ENCODE measurements at places on chromosomes 1 and 21. TPM values are rescaled to one million over a fixed set of nuclear protein-coding genes. Genes with fewer than 3 reads are reported as not detected.

Gene UTS2
- not detected for total RNA-seq

Gene SLFNL1
- total RNA-seq, result not detected

Gene HMGN2
- total RNA-seq, result 1,224 TPM

Gene SMIM1
- not detected for total RNA-seq

Gene BARHL2
- not detected for total RNA-seq

Gene NUDT4B
- 6.2 TPM for total RNA-seq

Gene FLG2
- not detected for total RNA-seq

Gene RAP1GAP
- total RNA-seq, result 2.3 TPM

Gene SHE
- total RNA-seq, result not detected

Gene CD52
- total RNA-seq, result not detected

Gene OR10J1
- not detected for total RNA-seq

GRCh38 chr1:239616673-239617072, 230.3 kb downstream of the CHRM3 start:
- DNase-seq, result no peak

- DNase-seq, result no peak
Observed at GRCh38 chr1:67789551-67789950, 43.7 kb downstream of the GNG12 start.

DNA sequence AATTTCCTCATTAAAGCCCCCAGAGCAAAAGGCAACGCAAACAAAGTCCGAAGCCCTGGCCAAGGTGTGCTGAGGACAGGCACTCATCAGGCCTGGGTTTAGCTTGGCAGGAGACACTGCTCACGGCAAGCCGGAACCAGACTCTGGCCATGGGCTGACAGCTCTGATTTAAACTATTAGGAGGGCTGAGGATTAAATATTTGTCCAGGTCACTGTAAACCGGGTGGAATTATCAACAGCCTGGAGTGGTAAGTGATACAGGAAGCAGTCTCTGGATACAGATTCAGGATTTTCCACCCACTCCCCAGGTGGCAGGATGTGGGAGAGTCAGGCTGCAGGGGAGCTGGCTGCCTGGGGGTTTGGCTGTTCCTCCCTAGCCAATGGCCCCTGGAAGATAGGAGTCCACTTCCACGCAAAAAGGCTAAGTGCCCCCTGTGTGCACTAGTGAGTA, 42.4 kb downstream of the SLC66A1 start:
- DNase-seq, result no peak

GRCh38 chr1:54323324-54323739, 82.9 kb downstream of the SSBP3 start:
- DNase-seq, result no peak

DNA sequence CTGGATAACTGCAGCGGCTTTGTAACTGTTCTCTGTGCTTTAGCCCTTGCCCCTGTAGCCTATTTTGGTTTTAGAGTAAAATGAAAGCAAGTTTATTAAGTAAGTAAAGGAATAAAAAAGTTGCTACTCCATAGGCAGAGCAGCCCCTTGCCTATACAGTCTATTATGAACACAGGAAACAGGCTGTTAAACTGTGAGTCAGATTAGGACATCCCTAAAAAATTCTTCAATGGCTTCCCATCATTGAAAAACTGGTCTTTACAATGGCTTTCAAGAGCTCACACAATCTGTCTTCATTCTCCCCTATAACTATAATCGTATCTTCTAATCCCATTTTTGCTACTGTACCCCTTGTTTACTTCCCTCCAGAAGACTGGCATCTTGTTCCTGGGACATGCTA, 43.0 kb downstream of the ATG4C start:
- no peak for DNase-seq

GRCh38 chr1:74728736-74729135, 4.1 kb downstream of the CRYZ start:
- no peak for DNase-seq

GRCh38 chr1:224434691-224435317, at the start of gene WDR26:
Gene WDR26, minus strand, starts transcription at chr1:224434797.
- peak; percentile 76 for DNase-seq

GRCh38 chr1:180503280-180503862, 994 bp upstream of the ACBD6 start:
- DNase-seq, result no peak

GRCh38 chr1:154988058-154988954, 5.1 kb upstream of the LENEP start:
- DNase-seq, result no peak

DNA sequence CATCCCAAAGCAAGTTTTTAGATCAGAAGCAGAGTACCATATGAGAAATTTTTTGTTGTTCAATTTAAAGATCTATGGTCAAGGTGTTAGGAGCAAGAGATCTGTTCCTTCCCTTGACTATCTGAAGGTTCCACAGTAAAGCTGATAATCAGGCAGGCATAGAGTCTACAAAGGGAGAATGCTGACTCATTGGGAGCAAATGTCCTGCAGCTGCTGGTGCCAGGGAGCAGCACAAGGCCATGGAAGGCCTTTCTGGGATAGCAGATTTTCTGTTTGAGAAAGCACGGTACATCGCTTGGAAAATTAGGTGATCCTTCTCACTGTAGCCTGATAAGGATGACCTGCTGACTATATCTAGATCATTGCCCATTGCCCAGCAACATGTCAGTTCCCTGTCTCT, 210.1 kb upstream of the C1orf87 start:
- no peak for DNase-seq

- no peak for DNase-seq
Observed at GRCh38 chr1:168656485-168656884, 72.5 kb downstream of the DPT start.

DNA sequence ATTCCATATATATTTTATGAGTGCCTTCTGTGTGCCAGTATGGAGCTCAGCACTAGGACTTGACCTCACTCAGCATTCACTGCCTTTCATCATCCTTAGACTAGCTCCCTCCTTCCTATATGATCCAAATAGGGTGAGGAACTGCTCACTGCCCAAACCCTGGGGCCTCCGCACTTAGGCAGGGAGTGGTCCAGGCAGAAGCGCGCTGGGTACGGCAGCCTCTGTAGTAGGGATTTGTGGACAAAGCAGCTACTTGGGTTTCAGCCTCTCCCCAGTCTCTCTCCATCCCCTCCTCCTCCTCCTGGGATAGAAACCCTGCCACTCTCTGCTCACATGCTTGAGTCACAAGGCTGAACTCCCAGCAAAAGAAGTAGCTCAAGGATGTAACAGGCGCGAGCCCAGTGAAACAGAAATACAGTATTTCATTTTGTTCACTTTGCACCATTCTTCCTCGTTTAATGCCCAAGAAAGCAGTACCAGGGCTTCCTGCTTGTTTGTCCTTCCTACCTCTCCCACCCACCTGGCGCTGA, 32.9 kb downstream of the PLEKHA6 start:
- no peak for DNase-seq

DNA sequence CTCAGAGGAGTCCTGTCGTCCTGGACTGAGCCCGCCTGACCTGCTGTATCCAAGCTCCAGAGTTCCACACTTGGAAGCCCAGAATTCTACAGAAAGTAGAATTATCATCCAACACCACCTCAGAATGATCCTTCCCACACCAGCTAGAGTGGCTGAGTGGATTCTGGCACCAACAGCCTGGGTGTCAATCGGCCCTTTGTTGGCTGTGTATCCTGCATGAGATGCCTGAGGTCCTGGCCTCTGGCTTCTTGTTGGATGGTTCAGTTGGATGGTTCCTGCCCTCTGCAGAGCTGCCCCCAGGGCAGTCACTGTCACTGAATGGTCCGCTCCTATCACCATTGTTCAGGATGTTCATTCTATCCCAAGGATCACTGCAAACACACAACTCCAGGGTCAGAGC, 49.8 kb downstream of the PGBD5 start:
- no peak for DNase-seq

- no peak for DNase-seq
Observed at GRCh38 chr1:212106286-212106792, 70.8 kb downstream of the DTL start.

DNA sequence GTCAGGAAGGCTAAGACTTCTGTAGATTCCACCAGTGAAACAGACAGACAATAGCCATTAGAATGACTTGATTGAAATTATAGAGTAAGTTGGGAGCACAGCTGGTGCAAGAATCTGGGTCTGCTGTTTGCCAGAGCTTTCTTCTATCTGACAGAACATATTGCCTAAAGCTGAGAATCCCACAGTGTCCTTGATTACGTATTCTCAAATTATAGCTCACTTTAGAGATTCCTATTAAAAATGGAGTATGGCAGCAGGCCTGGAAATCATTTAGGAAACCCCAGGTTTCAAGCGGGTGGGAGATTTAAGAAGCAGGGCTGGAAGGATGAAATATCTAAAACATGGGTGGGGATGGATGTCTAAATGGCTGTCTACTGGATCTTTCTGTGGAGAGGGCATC, 639.7 kb upstream of the CXADR start:
- DNase-seq, result no peak

DNA sequence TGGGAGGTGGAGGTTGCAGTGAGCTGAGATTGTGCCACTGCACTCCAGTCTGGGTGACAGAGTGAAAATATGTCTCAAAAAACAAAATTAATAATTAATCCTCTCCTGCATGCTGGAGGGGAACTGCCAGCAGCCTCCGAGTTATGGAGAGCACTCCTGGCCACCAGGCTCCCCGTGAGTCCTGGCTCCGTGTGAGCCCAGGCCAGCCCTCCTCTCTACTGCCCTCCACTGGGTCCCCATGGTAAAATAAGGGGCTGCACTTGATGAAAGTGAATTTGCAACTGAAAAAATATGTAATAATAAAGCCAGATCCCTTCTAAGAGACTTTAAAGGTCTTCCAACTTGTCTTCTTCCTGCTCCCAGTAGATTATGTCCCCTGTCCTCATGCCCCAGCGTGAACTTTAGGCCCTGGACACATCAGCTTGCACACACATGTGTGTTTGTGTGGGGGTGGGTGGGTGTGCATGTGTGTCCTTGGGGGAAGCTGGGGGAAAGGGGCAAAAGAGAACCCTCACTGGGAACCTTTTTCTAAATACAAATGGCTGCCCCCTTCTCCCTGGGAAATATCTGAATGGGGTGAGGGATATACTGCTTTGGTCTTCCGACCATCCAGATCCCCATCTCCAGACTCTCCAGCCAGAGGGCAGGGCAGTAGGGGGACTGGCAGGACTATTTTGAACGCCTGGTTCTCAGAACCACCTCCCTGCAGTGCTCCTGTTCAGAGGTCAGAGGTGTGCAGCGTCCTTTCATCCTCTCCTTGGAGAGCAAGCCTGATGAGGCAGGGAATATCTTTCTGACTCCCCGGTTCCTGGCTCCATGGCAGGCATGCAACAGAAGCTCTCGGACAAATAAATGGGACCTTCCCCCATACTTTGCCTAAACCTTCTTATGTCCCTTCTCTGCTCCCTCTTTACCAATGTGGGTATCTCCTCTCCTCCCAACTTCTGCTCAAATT, 26.2 kb downstream of the NEK2 start:
- DNase-seq, result no peak

DNA sequence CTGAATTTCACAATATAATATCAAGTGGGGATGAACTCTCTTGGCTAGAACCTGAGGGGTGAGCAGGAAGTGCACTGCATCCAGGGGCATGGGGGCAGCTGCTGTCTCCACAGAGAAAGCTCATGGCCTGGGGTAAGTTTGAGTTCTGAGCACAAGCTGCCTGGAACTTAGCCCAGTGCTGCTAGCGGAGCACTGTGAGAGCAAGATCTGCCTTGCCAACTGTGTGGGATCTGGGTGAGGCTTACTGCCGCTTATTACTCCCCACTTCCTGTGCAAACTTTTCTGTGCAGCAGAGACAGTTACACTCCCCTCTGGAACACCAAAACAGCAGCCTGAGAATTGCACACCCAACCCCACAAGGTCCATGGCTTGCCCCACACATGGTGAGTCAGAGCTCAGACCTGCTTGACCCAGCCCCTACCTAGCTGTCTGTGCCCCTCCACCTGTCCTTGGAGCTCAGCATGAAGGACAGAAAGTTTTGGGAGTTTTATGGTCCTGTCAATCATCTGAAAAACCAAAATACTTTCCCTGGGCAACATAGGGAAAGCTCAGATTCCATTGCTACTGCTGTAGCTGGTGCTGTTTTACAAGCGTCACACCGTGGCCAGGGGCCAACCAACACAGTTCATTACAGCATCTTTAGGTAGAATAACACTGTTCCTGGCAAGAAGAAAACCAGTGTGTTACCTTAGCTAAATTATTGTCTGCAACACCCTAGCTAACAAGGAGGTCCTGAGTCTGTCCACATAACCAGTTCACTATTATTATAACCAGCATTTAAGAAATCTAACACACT, 762.1 kb upstream of the NEGR1 start:
- peak; percentile 55 for DNase-seq

DNA sequence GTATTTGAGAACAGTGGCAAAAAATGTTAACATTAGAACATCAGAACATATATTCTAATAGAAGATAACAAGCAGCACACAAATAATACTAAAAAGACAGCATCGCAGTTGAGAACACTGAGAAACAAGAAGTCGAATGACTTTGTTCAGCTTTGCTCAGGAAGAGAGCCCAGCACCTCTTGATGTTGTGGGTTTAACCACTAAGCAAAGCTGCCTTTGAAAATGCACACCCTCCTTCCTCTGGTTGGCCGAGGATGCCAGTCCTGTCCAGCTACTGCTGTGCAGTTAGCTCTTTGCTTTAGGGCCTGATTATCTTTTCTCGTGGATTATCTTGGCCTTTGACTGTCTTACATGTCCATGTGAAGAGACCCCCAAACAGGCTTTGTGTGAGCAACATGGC, 60.5 kb downstream of the SPATA46 start:
- no peak for DNase-seq

DNA sequence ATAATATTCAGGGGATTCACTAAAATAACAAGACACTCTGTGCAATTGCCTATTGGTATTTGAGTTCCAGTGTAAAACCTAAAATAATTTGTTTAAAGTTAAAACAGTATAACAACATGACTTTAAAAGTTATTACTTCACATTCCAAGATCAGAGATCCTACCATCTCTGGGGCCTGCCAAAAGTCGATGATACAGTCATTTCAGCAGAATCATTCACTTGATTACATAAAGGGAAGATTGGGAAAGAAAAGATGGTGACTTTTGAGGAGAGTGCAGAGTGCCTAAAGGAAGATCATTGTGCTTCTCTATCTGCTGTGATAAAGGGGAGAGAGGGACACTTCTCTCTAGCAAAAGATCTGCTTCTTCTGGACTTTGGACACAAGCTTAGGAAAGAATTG, 784.4 kb upstream of the ADGRL4 start:
- DNase-seq, result no peak

DNA sequence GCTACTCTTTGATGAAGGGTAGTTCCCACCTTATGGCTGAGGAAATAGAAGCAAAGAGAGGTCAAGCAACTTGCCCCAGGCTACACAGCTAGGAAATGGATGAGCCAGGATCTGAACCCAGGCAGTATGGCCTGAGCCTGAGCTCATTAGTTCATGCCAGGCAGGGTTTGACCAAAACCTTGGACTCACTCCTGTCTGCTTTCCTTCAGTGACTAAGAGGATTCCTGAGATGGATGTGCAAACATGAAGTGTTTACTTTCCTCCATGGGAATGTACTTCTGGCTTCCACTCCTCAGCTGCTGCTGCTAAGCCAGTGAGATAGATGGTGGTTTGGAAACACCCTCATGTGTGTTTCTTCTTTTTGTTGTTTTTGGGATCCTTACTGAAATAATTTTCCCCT, 35.1 kb upstream of the ERRFI1 start:
- peak; percentile 97 for DNase-seq

Data from H4 (cell line).